ENCODE measurements at places on chromosomes 1 and 21. TPM values are rescaled to one million over a fixed set of nuclear protein-coding genes. Genes with fewer than 3 reads are reported as not detected.

KRTAP23-1 gene
- total RNA-seq: not detected

MAP3K21 gene
- total RNA-seq: 3.0 TPM

LIPI gene
- total RNA-seq: not detected

DNA sequence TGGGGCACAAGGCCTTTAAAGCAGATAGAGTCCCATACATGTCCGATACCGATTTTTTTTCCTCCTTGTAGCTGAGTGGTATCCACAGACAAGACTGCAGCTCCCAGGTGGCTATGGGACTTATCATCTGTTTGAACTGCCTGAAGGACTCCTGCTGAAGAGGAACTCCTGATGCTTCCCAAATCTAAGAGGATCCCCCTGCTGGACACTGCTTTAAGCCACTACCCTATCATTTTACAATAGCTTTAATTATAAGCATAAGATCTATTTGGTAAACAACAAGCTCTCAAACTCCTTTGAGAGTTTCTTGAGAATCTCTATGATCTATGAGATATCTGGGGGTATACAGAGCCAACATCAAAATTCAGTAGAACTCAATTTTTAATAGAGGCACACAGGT, 11.7 kb downstream of the NDC1 start:
- no peak for DNase-seq

DNA sequence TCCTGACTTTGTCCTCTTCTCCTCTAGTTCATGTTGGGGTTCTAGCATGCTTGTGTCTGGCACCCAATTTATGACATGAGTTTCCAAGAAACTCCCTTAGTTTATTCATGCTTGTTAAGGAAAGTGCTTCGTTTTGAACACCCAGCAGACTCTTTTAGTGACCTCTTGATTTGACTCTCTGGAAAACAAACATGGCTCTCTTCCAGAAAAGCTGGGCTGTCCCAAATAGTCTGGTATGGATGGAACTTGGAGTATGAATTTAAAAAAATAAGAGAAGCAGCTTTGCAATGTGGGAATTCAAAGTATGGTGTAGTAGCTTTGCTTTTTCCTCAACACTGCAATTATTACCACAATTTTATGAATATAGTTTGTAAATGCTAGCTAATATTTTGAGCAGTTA, 143.4 kb upstream of the C8B start:
- no peak for DNase-seq

- no peak for DNase-seq
Measured at GRCh38 chr1:19532519-19532918, 47.2 kb upstream of the CAPZB start.

DNA sequence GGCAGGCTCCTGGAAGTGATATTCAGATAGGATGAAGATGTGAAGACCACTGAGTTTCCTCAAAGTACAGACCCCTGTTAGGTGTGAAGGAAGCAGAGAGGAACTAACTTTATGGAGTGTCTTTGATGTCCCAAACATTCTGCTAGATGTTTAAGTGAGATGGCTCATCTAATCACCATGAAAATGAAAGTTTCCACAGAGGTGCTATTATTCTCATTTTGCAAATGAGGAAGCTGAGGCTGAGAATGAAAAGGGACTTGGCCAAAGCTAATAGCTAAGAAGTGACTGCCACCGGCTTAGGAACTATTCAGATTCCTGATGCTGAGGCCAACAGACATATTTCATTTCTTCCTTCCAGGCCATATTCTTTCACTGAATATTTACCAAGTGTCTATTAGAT, 45.9 kb upstream of the WLS start:
- DNase-seq: no peak

- no peak for DNase-seq
Measured at GRCh38 chr1:156316909-156317308, 17.8 kb upstream of the VHLL start.

- no peak for DNase-seq
Measured at GRCh38 chr1:173195596-173196088, 11.5 kb downstream of the TNFSF4 start.

GRCh38 chr21:38869196-38869595, 63.5 kb downstream of the ETS2 start:
- DNase-seq: no peak

DNA sequence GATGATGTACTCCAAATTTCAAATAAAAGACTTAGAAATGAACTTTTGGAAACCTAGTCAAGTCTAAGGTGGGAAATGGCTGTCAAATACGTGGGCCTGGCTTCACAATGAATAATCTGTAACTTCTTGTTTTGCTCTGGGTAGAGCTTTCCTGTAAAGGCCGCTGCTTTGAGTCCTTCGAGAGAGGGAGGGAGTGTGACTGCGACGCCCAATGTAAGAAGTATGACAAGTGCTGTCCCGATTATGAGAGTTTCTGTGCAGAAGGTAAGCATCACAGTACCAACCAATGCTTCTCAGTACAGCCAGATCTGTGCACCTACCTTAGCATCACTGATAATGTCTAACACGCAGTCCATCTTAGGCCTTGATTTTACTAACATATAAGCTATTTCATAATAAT, 73.6 kb downstream of the TPR start:
- DNase-seq: no peak

GRCh38 chr21:45073301-45074047, 906 bp upstream of the ADARB1 start:
- DNase-seq: no peak

GRCh38 chr1:47692196-47692595, 254.4 kb downstream of the FOXD2 start:
- DNase-seq: no peak

- DNase-seq: no peak
Measured at GRCh38 chr1:76343356-76343755, 268.8 kb downstream of the ST6GALNAC3 start.
